ENCODE measurements at places on chromosomes 3 and 15.

DNA sequence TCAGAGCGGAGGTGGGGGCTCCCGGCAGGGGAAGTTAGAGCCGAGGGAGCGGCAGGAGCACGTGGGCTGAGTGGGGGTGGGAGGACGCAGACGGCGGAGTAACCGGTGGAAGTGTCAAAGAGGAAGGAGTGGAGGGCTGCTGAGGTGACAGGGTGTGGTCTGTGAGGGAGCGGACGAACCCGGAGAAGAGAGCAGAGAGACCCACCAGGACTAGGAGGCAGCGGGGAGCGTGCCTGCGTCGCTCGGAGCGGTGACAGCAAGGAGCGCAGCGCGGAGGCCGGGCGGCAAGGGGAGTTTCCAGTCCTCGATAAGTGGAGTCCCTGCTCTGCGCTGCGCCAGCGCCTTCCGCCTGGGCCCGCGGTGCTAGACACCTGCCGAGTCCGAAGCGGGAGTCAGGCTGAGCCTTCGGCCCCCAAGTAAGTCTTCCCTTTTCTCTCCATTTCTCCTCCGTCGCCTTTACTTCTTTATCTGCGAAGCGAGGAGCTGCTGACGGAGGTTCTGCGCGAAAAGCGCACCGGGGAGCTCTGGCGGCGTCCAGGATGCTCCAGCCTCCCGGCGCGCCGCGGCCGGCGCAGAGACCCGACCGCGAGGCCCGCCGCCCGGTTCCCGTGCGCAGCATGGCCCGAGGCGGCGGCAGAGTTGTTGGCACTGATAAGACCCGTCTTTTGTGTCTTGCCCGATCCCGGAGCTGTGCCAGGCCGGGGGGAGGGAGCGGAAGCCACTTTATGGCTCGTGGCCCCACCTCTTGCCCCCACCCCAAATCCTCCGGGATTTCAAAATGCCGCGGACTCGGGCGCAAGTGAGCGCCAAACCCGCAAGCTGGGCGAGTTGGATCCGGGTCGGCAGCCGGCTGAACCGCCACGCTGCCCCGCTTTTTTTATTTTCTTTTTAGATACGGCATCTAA is 533.0 kb upstream of the SEMA6D start:
- no peak for DNase-seq

GRCh38 chr3:72143322-72143721 is 358.4 kb upstream of the PROK2 start:
- DNase-seq: no peak

GRCh38 chr3:48634661-48635221 is 520 bp downstream of the SLC26A6 start:
- DNase-seq: no peak

DNA sequence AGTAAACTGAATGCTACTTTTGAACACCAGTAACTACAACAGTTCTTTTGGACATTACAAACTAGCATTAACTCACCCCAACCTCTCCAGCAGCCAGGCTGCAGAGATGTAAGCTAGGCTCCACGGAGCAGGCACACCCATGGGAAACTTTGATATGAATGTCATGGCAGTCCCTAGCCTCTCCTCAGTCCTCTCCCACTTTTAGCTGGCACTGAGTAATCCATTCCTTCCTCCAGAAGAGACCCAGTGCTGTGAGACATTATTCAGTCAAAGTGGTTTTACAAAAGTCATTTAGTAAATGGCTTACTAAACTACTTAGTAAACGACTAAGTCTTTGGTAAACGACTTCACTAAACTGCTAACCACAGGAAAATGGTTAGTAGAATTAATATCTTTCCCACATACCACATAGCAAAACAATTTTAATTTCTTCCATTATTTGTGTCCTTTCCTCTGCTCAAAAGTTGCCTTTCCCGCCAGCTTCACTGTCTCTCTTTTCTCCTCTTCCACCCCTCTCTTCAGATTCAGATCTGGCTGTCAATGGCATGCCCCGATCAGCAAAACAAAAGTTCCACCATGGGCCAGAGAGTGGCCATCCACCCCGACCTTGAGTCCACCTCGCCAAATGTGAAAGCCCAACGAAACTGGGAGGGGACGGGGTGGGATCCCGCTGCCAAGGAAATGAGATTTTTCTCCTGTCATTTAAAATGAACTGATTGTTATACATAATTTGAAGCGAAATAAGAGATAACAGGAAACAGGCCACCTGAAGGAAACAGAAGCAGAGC is 67.5 kb upstream of the TJP1 start:
- DNase-seq: no peak

- DNase-seq: no peak
Observed at GRCh38 chr3:37347941-37348340, 173.6 kb upstream of the LRRFIP2 start.

GRCh38 chr15:70410371-70410985 is 312.8 kb upstream of the TLE3 start:
- no peak for DNase-seq

DNA sequence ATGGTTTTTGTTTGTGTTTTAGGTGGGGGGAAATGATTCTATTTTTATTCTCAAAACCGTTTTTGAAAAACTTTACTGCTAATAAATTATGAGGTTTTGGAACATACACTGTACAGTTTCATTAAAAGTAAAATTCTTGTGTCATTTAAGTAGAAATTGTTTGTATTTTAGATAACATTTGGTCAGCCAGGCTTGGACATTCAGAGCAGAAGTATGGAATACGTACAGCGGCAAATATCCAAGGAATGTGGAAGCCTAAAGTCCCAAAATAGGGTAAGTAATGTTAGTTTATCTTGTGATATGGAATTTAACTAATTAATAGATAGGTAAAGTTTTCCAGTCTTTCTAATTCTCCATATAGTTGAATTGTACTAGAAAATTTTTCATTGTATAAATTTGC is 96.6 kb downstream of the SPRED1 start:
- DNase-seq: no peak

GRCh38 chr3:177353140-177353539 is 155.9 kb upstream of the TBL1XR1 start:
- no peak for DNase-seq

- DNase-seq: no peak
Observed at GRCh38 chr3:52022323-52023100, 26.8 kb upstream of the RPL29 start.

GRCh38 chr3:71144525-71145253 is 438.8 kb downstream of the FOXP1 start:
- no peak for DNase-seq

DNA sequence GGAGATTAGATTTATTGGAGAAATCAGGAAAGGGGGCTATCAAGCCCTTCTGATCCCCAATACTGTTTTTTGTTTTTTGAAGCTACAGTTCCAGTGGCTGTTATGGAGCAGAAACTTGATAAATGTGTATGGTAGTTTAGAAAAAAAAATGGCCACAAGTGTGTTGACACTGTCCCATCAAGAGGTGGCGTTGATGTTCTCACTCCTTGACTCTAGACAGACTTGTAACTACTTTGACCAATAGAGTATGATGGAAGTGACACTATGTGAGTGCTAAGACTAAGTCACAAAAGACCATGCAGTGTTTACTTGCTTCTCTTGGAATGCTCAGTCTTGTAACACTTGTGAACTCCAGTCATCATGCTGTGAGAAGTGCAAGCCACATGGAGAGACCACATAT is 356.7 kb downstream of the PDCD6IP start:
- DNase-seq: no peak

DNA sequence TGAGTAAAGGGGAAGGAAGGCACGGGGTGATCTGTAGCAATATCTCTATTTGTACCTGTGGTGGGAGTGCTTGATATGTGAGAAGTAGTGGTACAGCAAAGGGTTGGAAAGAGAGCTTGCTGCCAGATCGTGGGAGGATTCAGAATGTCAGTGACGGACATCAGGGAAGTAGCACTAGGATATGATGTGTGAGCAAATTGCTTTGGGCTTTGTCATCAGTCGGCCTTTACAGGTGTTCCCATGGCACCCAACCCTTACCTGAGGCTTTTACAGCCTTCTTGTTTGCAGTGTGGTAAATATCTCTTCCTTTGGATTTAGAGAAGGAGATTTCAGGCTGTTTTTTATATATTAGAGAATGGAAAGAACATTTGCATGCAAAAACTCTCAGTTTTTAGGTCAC is 29.8 kb downstream of the IL1RAP start:
- no peak for DNase-seq

GRCh38 chr3:57140894-57141293 is 24.3 kb downstream of the IL17RD start:
- no peak for DNase-seq

DNA sequence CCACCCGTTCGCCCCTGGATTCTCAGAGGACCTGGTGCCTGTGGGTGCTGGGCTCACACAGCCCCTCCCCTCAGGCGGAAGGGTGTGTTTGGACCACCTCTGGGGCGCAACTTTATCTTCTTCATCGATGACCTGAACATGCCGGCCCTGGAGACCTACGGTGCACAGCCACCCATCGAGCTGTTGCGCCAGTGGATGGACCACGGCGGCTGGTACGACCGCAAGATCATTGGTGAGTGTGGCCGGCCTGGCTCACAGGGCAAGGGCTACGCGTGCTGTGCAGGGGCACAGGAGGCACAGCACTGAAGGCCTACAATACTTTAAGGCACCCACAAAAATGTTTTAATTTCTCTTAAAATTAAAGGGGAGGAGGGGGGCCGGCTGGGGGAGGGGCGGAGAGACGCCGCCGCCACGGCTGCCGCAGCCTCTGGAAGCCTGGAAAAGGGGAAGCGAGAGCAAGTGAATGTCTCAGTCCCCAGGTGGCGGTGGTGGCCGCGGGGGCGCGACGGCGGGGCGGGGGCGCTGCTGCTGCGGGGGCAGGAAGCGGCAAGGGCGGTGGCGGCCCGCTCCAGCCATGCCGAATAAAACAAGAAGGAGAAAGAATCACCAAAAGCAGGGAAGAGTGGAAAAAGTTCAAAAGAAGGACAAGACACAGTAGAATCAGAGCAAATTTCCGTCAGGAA is 56.8 kb downstream of the DNAH1 start:
- peak; percentile 7 for DNase-seq

DNA sequence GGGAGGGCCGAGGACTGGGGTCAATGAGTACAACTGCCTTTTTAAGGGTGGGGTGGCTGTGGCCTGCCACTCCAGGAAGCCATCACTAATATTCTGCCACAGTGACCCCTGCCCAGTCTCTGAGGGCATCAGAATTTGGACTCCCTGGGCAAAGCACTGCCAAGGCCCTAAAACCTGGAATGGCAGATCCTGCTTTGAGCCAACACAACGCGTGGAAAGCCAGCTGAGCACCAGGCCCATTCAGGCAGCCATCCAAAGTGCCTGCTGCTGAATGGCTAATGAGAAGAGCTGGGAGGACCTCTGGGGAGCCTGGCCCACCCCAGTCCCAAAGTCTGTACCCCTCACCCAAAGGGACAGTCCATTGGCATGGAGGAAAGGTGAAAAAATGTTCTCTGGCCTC is 5.0 kb downstream of the TWF2 start:
- peak; percentile 32 for DNase-seq

DNA sequence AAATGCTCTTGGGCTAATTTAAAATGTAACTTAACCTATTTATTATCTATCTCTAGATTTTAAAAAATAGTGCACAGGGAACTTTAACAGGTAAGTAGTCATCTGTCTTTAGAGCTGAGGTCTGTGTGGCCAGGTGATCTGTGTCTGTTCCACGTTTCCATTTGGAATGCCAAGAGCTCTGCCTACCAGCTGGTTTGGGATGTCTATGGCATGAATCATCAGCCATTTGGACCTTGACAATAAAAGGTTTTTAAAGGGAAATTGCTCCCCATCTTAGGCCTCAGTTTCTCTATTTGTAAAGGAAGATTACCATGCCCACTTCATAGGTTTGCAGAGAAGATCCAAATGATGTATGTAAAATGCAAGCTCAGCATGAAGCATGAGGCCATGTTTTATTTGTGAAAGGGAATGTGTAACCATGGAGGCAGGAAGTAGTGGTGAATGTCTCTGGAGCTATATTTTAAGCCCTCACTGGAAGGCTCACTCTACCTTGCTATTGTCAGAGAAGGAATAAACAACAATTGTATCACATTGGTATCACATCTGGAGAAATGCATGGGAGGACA is 548.1 kb upstream of the LMCD1 start:
- no peak for DNase-seq

GRCh38 chr3:87828046-87828445 is 230.8 kb downstream of the CGGBP1 start:
- no peak for DNase-seq

GRCh38 chr15:46258056-46258455 is 623.2 kb downstream of the SQOR start:
- no peak for DNase-seq

GRCh38 chr3:32089476-32089875 is 16.9 kb upstream of the GPD1L start:
- no peak for DNase-seq

DNA sequence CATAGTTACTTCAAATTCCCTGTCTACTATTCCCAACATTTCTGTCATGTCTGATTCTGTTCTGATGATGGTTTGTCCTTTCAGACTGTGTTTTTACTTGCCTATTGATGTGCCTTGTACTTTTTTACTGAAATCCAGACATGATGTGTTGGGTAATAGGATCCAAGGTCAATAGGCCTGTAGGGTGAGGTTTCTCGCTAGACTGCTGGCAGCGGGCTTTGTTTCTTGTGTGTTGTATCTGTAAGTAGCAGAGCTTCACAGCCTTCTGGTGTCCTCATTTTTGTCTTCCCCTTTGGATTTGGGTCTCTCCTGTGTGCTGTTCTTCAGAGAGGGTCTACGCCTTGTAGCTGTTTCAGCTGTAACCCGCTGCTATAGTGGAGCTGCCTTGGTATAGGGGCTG is 140.3 kb downstream of the GABRG3 start:
- no peak for DNase-seq

- no peak for DNase-seq
Observed at GRCh38 chr3:38613426-38613825, 36.1 kb downstream of the SCN5A start.

DNA sequence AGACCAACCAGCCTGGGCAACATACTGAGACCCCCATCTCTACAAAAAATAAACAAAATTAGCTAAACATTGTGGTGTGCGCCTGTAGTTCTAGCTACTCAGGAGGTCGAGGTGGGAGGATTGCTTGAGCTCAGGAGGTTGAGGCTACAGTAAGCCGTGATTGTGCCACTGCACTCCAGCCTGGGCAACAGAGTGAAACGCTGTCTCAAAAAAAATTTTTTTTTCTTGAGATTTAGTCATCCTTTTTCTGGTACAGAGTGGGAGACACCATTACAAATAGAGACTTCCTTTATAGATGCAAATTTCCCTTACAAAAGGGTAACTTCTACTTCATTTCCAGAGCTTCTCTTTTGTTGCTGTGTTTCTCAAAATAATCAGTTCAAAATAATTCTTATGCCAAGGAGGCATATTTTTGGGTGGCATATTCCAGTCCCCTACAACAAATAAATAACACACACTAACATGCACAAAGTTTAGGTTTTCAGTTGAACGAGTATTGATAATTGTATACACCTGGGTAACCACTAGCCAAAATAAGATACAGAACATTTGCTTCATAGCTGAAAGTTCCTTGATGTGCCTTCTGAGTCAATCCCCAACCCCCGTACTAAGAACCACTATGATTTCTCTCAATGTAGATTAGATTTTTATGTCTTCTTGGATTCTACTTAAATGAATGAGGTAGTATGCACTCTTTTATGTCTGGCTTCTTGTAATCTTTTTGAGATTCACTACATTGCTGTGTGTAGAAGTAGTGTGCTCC is 248.9 kb upstream of the PROK2 start:
- no peak for DNase-seq

DNA sequence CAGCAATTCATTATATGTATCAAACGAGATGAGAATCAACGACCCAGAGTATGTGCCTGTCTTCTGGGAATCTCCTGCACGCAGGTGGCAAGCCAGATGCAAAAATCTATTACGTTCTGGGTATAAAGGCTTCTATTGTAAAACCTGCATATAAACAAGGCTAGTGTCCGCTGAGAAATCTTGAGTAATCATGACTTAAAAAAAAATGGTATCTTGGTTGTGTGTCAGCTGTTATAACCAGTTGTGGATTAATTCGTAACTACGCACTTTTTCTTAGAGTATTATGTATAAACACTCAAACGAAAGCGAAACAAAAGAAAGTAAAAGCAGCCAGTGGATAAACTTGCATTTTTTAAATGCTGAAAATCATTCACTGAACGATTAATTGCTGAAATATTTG is 509.1 kb downstream of the RSL24D1 start:
- DNase-seq: no peak
